Activated T-helper 1 cell treated with anti-CD3 and anti-CD28 coated beads, Interleukin-12 subunit alpha, Interleukin-12 subunit beta, Interleukin-2, Interleukin-4 antibody, amounts not matched to agents 30 ng/mL and 10 ng/mL and 1 ng/mL, durations not matched to agents 14 hours and 24 hours and 36 hours (primary cell): ENCODE measurements at places on chromosomes 2 and 18. TPM values are rescaled to one million over a fixed set of nuclear protein-coding genes. Genes with fewer than 3 reads are reported as not detected.

Gene TBR1
- 0.05 TPM in 1 of 2 replicates, not detected in the other for total RNA-seq

DNA sequence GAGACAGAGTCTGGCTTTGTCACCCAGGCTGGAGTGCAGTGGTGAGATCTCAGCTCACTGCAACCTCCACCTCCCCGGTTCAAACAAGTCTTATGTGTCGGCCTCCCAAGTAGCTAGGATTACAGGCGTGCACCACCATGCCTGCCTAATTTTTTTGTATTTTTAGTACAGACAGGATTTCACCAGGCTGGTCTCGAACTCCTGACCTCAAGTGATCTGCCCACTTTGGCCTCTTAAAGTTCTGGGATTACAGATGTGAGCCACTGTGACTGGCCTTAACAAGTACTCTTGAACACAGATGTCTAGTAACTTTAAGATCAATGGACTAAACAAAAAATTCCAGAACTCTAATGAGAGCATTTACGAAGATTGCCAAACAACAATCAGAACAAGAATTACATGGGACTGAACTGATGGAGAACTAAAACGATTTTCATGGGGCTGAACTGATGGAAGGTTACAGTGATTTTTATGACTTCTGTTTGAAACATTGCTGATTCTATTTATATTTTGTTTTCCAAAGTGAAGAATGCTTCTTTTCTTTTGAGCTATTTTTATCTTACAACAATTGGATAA is 46.5 kb upstream of the ST3GAL5 start:
- H3K27me3 ChIP-seq = no peaks in the 10 kb centered on the region
- DNase-seq = no peak
- peaks cover 1% of the 10 kb centered on the region for H3K36me3 ChIP-seq
- no peak overlapping the region for H3K4me3 ChIP-seq
- peaks cover 20% of the 10 kb centered on the region for H3K4me1 ChIP-seq

DNA sequence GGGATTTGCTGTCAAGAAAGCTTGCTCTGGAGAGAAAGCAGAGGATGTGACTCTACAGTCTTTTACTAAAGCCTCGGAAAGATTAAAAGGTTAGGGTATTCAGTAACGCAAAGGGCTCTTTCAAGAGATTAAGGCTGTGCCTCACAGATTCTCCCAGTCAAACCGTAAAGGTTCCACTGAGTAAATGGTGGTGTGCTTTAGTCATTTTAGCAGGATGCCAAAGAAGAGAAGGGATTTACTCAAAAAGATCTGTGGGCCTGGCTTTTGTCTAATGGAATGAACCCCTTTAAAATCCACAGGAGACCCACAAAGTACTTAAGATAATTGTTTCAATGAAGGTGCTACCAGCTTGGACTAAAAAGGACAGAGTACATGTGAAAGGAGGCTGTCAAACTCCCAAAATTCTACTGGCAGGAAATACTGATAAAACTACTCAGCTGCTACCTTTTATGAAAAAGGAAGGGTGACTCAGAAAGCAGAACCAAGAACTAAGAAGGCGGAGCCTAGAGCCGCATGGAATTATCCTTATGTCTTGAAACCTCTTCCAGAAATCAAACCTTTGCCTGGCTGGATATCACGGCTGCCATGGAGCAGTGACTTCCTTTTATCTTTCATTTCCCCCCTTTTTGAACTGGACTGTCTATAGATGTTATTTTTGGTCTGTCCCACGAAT is 670.2 kb upstream of the ZEB2 start:
- DNase-seq = no peak
- no peaks in the 10 kb centered on the region for H3K36me3 ChIP-seq
- H3K27me3 ChIP-seq = no peaks in the 10 kb centered on the region
- no peaks in the 10 kb centered on the region for H3K4me1 ChIP-seq
- no peak overlapping the region for H3K27ac ChIP-seq

GRCh38 chr2:217856871-217857270 is 145.9 kb downstream of the TNS1 start:
- peaks cover 2% of the 10 kb centered on the region for H3K27me3 ChIP-seq
- DNase-seq = no peak
- H3K27ac ChIP-seq = no peak overlapping the region
- H3K4me1 ChIP-seq = no peaks in the 10 kb centered on the region

GRCh38 chr2:234993541-234993981 is 41.7 kb downstream of the SH3BP4 start:
- peaks cover 8% of the 10 kb centered on the region for H3K27me3 ChIP-seq
- H3K36me3 ChIP-seq = no peaks in the 10 kb centered on the region
- H3K27ac ChIP-seq = no peak overlapping the region
- DNase-seq = no peak

DNA sequence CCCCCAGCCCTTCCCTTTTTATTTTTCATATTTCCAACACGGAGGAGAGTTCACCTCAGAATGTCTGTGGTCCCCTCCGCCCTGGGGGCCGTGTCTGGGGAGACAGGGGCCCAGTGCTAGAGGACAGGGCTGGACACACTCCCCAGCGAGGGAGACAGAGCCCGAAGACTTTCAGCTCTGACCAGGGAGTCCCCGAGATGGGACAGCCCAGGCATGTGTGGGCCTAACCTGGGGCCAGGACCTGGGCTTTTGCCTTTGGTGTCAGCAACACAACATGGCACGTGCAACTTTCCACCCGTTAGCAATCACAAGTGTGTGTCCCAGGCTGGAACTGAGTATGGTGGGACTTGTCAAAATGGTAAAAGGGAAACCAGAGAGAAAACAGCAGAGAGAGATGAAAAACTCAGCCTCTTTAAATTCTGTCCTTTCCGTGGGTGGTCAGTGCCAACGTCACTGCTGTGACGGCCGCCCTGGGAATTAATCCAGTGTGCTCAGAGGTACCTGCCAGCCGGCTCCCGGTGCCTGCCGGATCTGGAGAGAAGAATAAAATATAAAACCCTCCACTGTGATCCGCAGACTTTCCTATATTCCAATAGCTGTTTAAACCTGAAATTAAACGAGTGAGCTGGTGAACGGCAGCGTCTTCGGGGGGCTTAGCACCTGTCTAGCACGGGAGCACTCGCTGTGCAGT is 245.8 kb downstream of the EIPR1 start:
- no peak overlapping the region for H3K4me3 ChIP-seq
- H3K4me1 ChIP-seq = no peaks in the 10 kb centered on the region
- H3K36me3 ChIP-seq = no peaks in the 10 kb centered on the region

DNA sequence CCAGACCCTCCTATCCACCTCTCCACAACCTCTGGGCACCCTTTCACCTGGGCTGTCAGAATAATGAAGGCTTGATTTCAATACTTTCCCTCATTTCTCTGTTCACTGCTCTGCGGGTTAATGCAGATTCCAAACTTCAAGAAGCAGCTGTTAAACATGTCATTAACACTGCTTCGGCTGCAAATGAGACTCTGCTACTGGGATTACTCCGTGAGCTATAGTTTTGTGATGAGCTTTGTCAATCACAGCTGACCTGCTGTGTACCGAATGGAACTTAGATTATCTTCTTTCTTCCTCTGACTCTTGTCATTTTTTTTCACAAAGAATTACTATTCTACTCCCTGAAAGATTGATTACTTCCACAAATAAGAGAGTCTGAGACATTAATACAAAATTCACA is 160.5 kb downstream of the TMEM182 start:
- no peak overlapping the region for H3K4me3 ChIP-seq
- no peak for DNase-seq
- H3K27ac ChIP-seq = no peak overlapping the region
- H3K27me3 ChIP-seq = peaks cover 2% of the 10 kb centered on the region

- H3K4me3 ChIP-seq = no peak overlapping the region
- peaks cover 3% of the 10 kb centered on the region for H3K27me3 ChIP-seq
- H3K4me1 ChIP-seq = no peaks in the 10 kb centered on the region
- no peak overlapping the region for H3K27ac ChIP-seq
- no peaks in the 10 kb centered on the region for H3K36me3 ChIP-seq
Measured at GRCh38 chr2:129803032-129803431, 176.4 kb upstream of the RAB6C start.

- peaks cover 1% of the 10 kb centered on the region for H3K27me3 ChIP-seq
- H3K27ac ChIP-seq = no peak overlapping the region
- no peaks in the 10 kb centered on the region for H3K4me1 ChIP-seq
- DNase-seq = no peak
Measured at GRCh38 chr2:145800151-145801091, 1280.5 kb upstream of the ZEB2 start.

Gene RIT2
- not detected in 2 replicates for total RNA-seq

DNA sequence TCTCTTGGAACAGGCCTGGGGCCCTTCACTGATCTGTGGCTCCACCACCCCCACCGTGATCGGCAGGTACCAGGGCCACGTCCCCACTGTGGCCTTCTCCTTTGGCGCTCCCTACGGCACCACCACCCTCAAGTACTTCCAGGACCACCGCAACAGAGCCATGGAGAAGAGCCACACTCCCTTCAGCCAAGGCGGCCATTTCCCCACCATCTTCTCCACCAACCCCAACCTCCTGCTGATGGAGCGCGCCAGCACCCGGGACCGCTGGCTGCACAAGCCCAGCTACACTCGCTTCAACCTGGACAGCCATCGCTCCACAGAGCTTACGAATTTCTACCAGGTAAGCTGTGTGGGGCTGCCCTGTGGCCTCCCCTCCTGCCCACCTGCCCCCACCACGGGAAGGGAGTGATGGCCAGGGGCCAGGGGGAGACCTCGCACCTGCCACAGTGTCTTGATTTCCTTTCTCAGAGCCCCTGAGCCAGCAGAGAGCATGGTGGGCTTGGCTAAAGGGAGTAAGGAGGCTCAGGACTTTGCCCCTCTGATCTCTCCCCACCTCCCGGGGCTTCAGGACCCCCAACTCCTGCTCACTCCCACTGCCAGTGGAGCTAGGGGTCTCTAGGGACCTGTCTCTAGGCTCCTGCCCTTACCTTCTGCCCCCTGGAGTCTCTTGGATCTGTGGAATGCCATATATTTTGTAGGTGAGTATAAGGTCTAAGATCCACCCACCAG is 65.2 kb downstream of the CIB4 start:
- H3K27me3 ChIP-seq = peaks cover 14% of the 10 kb centered on the region
- H3K4me3 ChIP-seq = no peak overlapping the region
- no peak for DNase-seq

- no peak overlapping the region for H3K27ac ChIP-seq
- H3K27me3 ChIP-seq = peaks cover 66% of the 10 kb centered on the region
- H3K36me3 ChIP-seq = no peaks in the 10 kb centered on the region
- H3K4me1 ChIP-seq = peaks cover 11% of the 10 kb centered on the region
- no peak for DNase-seq
Measured at GRCh38 chr2:101386599-101387150, 628 bp downstream of the CREG2 start.

GRCh38 chr18:68428661-68429060 is 286.2 kb downstream of the TMX3 start:
- no peak for DNase-seq
- H3K27ac ChIP-seq = no peak overlapping the region
- no peaks in the 10 kb centered on the region for H3K4me1 ChIP-seq
- H3K27me3 ChIP-seq = no peaks in the 10 kb centered on the region
- H3K36me3 ChIP-seq = no peaks in the 10 kb centered on the region

- no peaks in the 10 kb centered on the region for H3K27me3 ChIP-seq
- peak overlapping the region; percentile 20 for H3K27ac ChIP-seq
- H3K4me3 ChIP-seq = no peak overlapping the region
- peaks cover 38% of the 10 kb centered on the region for H3K4me1 ChIP-seq
- DNase-seq = no peak
Measured at GRCh38 chr2:26043862-26044696, 10.2 kb downstream of the RAB10 start.

DNA sequence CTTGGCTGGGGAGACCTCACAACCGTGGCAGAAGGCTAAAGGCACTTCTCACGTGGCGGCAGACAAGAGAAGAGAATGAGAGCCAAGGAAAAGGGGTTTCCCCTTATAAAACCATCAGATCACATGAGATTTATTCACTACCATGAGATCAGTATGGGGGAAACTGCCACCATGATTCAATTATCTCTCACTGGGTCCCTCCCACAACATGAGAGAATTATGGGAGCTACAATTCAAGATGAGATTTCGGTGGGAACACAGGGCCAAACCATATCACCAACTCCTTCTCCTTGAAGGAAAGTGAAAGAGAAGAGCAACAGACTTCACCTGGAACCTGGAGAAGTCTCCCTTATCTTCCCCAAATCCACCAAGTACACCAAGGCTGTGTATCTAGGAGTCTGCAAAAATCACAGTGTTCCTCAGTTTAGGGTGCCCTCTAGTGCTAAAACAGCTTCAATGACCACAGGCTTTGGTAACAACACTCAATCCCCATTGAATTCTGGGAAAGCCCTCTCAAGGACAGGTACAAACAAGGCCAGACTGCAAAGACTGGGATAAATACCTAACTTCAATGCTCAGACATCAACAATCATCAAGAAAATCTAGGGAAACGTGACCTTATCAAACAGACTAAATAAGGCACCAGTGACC is 148.8 kb upstream of the SRD5A2 start:
- no peak overlapping the region for H3K27ac ChIP-seq
- no peaks in the 10 kb centered on the region for H3K4me1 ChIP-seq
- H3K4me3 ChIP-seq = no peak overlapping the region

- H3K27ac ChIP-seq = no peak overlapping the region
- no peak overlapping the region for H3K4me3 ChIP-seq
- no peaks in the 10 kb centered on the region for H3K36me3 ChIP-seq
- no peak for DNase-seq
Measured at GRCh38 chr2:60336442-60337141, 216.9 kb downstream of the BCL11A start.
